H1 (cell line): ENCODE measurements at places on chromosomes 7 and 10. TPM values are rescaled to one million over a fixed set of nuclear protein-coding genes. Genes with fewer than 3 reads are reported as not detected.

- DNase-seq, result no peak
Measured at GRCh38 chr10:128144547-128144946, 18.3 kb upstream of the MKI67 start.

DNA sequence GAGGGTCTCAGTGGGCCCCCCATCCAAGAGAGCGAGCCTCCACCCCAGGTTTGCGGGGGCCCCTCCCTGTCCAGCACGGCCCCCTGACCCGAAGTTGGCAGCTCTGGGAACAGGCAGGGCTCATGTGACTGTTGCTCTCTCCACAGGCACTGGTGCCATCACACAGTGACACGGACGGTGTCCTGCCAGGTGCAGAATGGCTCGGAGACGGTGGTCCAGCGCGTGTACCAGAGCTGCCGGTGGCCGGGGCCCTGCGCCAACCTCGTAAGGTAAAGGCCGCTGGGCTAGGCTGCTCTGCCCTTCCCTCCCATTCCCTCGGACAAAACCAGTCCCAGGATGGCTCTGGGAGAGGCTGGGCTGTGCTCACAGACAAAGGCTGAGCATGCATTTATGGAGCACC is 57.2 kb downstream of the COL26A1 start:
- no peak for DNase-seq

DNA sequence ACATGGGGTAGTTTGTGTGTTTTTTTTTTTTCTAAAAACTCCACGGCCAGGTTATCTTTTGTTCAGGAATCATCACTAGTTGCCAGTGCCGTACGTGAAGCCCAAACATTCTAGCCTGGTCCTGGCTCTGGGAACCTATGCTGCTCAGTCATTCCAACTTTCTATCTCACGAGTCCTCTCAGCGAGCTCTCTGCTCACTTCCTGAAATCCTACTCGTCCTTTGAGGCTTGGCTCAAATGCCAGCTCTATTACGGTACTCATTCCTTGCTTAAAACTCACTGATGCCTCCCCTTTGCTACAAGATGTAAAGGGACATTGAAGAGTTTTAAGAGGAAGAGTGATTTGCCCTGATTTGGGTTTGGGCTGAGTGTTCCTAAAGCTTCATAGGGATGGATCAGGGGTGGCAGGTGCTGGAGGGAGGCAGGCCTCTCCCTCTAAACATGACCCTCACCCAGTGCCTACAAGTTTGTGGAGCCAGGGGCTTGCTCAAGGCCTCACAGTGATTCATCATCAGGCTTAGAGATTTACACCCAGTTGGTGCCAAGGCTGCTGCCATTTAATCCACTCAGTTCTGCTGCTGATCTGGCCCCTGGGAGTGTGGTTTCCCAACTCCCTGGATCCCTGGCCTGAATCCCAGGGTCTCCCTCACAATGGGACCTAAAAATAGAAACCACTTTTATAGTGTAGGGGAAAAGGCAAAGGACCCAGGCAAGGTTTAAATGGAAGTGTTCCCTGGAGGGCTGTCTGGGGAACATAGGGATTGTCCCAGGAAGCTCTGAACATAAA is 46.1 kb upstream of the R3HCC1L start:
- no peak for DNase-seq

DNA sequence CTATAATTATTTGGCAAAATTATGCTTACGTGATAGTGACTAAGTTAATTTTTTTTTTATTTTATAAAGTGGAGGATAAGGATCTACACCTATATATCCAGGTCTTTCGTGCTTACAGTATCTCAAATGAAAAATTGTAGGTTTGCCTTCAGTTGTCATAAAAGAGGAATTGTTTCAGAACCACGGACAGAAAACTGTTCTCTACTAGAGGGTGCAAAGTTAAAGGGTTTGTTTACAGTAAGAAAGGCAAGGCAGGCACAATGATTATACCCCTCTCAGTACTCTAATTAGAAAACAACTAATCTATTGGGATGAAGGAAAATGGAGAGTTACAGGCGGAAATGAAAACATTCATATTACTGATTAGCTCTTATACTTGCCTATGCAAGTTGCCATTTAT is 1.5 kb downstream of the PCLO start:
- no peak for DNase-seq

- no peak for DNase-seq
Measured at GRCh38 chr10:4699950-4700730, 125.9 kb upstream of the AKR1E2 start.

DNA sequence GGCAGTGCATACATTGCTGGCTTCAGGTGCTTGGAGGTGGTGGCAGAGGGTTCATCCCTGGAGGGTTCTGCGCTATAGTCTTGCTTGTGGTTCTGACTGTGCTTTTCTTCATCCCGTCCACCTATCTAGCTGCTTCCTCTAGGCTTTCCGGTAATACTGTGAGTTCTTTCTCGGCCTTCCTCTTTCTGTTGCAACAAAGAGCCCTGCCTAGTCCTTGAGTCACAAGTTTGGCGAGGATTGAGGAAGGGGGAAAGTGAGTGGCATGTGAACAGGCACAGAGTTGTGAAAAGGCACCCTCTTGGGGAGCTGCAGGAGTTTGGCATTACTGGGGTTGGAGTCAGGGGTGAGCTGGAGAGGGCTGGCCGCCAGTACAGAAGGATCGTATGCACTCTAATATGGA is 123.0 kb downstream of the SH2D4B start:
- no peak for DNase-seq

DNA sequence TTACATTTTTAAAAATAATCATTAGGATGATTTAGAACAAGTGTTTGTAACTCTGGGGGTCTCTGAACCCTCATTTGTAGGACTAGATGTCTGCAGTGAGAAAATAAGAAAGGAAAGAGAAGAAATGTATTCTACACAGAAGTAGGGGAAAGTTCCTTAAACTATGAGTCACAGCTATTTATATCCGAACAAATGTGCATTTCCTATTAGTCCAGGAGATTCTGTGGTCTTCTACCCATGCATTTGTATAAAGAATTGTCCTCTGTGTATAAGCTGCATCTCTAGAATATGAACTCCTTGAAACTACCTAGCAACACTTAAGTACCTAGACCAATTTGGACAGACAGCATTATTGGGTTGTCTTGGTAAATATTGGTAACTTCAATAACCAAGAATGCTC is 15.9 kb upstream of the CD36 start:
- no peak for DNase-seq

- DNase-seq, result no peak
Measured at GRCh38 chr10:114306116-114306973, 67.3 kb downstream of the VWA2 start.

GRCh38 chr10:16756561-16757221 is 60.5 kb downstream of the RSU1 start:
- no peak for DNase-seq

The DKK1 gene
- total RNA-seq, result 0.21 and 0.61 TPM in 2 replicates

The ACTL6B gene
- total RNA-seq, result 1.7 and 2.1 TPM in 2 replicates

The VIPR2 gene
- 2.4 and 3.1 TPM in 2 replicates for total RNA-seq

The HMX3 gene
- 0.27 TPM in 1 of 2 replicates, not detected in the other for total RNA-seq

The PPP1R3A gene
- total RNA-seq, result not detected in 2 replicates
